Frontal cortex (tissue), 4 donors: ENCODE measurements at places on chromosomes 2 and 18. TPM values are rescaled to one million over a fixed set of nuclear protein-coding genes. Genes with fewer than 3 reads are reported as not detected.

- no peak for DNase-seq
Measured at GRCh38 chr2:63044362-63045327, 6.0 kb upstream of the OTX1 start.

GRCh38 chr18:34953212-34953611, 88.0 kb upstream of the MAPRE2 start:
- DNase-seq, result no peak

- peak; percentile 32 for DNase-seq
Measured at GRCh38 chr2:239002954-239003623, 155.2 kb downstream of the TWIST2 start.

- DNase-seq, result peak; percentile 52
Measured at GRCh38 chr2:16281451-16282335, 341.3 kb downstream of the MYCN start.

DNA sequence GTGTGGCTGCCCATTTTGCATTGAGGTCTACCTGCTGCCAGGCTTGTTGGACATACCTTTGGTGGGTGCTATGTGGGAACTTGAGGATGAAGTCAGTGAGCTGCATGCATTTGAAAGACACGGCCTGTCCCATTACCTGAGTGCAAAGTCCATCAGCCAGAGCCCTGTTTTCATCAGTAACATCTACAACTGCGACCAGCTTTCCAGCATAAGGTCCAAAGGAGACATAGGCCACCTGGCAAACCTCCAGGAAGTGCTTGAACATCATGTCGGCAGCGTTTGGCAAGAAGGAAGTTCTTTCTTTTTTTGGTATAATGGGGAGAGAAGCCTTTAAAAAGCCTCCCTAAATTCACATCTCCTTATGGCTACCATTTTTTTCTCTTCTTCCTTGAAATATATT, 143.1 kb downstream of the FAM161A start:
- no peak for DNase-seq

DNA sequence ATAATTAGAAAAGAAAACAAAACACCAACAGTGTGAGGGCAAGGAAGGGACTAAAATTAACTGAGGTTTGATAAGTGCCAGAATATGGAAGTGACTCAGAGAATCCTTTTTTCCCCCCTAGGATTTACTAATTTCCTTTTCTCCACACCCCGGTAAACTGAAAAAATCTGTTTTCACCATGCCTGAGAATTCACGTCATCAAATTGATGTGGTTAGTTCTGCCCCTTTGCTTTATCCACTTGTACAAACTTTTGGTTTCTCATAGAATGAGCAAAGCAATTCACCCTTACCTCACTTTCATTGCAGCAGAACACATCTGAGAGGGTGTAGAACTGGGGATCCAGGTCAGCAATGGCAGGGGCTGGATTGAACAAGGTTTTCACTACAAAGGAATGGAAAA, 57.8 kb downstream of the RBKS start:
- no peak for DNase-seq

GRCh38 chr2:138516030-138516704, 14.6 kb downstream of the SPOPL start:
- no peak for DNase-seq

DNA sequence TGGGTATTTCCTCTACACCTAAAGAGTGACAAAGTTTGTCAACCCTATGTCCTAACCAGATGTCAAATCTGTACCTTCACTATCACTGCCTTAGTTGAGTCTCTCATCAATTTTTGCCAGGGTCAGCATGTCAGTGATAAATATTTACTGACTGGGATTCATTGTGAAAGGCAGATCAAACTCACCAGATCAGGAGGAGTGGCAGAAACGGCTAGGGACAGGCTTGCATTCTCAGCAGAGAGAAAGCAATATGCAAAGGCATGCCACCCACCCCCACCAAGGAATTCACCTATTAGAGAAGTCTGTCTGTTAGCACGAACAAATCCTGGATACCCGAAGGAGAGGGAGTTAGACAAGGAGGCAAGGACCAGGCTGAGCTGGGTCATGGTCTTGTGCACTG, 62.6 kb downstream of the PTPN2 start:
- DNase-seq, result no peak

DNA sequence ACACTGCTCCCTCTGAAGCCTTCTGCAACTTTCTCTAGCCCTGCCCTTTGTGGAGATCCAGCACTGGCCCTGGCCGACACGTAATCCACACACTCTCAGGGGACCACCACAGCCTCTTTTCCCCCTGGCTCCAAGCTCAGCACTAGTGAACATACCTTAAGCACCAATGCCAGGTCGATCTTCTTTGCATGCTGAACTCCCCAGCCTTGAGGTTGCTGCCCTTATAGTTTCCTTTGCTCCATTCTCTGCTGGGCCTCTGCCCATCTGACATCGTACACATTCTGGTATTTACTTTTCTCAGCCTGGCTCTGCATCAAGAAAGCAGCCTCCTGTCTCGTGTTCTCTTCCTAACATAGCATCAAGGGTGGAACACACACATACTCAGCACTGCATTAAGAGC, 361.5 kb downstream of the LPIN1 start:
- no peak for DNase-seq

DNA sequence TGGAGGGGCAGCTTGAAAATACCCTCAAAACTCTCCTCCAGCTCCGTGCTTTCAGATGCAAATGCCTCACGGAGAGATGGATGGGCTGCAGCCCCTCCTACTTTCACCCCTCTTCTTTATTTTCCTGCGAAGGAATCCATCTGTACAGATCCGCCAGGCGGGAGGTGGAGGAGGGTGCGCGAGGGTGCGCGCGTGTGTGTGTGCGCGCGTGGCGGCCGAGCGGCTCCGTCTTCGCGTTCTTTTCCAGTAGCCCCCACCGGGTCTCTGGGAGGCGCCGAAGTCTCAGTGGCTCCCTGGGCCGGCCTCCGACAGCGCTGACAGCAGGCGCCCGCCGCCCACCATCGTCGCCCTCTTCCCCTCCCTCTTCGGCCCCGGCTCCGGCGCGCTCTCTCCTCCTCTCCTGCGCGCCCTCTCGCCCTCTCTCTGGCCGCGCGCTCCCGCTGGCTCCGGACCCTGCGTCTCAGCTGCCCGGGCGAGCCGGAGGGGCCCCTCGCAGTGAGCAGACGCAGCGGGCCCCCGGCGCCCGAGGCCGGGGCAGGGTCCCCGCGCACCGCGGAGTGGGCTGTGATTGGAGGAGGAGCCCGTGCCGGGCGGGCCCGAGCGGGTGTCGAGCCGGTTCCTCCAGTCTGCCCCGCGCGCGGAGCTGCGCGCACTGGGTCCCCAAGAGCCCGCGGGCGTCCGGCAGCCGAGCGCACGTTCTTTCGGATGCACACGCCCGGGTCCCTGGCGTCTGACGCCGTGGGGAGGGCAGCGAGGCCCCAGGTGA, at the start of gene CDH7:
Gene CDH7 (plus strand): TSS at position 624 of the 766 bp plus-strand sequence. CDS start 11,831 bp downstream, outside the sequence.
- DNase-seq, result no peak

DNA sequence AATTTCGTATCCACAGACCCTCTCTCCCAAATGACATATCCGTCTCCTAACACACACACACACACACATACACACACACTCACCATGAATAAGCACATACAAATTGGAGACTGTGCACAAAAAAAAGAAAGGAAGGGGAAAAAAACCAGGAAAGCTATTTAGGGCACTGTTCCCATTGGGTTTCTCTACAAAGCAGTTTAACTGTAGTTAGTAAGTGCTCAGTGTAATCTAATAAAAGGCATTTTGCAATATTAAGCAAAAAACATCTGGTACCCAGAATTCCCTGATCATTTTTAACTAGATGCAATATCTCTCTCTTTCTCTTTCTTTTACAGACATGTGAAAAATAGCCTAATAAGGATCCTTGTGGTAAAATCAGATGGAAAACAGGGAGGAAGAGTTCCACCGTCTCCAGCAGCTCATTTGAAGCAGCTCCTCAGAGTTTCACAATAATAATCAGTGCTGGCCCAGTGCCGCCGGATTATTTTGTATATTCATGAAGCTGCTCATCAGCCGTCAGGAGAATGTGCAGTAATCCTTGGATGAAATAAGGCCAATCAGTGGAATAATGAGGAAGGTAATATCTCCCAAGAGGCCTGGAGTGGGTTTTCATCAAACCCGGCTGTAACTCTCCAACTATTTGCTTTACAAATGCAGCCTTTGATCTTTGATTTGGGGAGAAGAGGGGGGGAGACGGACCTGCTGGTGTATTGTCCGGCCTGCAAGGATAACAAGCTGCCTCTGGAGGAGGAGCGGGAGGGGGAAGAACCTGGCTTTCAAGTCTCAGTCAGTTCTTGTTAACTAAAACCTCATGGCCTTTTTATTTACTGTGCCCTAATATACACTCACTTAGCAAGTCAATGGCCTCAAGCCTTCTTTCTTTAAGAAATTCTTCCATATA, 227.6 kb upstream of the SMIM21 start:
- DNase-seq, result no peak

DNA sequence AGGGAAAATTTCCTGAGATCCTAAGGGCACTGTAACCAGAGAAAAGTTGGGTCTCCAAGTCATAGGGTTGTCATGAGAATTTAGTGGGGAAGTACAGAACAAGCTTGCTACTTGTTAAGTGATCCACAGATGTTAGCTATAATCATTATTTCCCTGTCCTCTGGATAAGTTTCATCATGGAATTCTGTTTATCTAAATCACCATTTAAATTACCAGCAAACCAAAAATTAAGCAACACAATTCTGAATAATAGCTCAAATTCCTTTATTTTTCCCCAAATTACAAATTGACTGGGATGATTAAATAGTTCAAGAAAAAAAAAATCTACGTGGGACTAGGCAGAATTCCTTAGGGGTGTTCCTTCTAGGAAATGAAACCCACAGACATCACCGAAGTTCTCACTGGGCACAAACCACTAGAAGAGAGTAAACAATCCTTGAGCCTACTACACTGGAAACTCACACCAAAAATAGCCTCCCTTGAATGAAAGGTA, 159.5 kb downstream of the COL6A3 start:
- DNase-seq, result no peak

DNA sequence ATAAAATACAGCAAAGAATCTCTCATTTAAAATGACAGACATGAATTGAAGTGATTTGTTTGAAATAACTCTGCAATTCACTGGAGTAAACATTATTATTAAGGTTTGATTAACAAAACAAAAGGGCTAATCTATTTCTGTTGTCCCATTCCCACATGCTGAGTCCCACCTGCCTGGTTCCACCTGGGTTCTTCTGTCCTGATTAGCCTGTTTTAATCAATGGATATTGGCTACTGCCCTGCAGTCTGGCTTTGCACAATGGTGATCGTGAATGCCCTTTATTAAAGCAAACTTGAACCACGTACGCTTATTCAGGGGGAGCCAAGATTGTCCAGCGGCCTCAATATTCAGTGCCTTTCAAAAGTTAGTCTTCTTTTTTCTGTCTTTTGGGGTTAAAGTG, 72.8 kb upstream of the CDH19 start:
- DNase-seq, result no peak

DNA sequence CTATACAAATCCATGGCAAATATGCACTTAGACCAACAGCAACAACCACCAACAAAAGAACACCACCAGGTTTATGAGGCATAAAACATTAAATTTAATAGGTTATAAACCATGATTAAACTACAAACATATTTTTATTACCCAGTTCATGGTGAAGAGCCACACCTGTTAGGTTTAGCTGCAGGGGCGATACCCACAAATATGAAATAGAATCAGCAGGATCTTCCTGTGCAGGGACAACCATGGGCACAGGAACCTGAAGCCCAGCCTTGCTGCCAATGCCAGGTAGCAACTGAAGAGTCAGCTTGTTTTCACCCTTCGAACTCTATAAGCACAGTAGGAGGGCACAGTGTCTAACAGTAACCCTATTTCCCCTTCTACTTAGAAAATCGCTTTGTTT, 675.0 kb downstream of the SATB2 start:
- no peak for DNase-seq

- no peak for DNase-seq
Measured at GRCh38 chr2:23590241-23590869, 205.4 kb downstream of the KLHL29 start.

- DNase-seq, result no peak
Measured at GRCh38 chr2:235567842-235568241, 74.0 kb downstream of the AGAP1 start.

GRCh38 chr2:120319686-120320317, 26.1 kb upstream of the INHBB start:
- DNase-seq, result no peak

- no peak for DNase-seq
Measured at GRCh38 chr2:219419331-219420197, 1.4 kb downstream of the DES start.

DNA sequence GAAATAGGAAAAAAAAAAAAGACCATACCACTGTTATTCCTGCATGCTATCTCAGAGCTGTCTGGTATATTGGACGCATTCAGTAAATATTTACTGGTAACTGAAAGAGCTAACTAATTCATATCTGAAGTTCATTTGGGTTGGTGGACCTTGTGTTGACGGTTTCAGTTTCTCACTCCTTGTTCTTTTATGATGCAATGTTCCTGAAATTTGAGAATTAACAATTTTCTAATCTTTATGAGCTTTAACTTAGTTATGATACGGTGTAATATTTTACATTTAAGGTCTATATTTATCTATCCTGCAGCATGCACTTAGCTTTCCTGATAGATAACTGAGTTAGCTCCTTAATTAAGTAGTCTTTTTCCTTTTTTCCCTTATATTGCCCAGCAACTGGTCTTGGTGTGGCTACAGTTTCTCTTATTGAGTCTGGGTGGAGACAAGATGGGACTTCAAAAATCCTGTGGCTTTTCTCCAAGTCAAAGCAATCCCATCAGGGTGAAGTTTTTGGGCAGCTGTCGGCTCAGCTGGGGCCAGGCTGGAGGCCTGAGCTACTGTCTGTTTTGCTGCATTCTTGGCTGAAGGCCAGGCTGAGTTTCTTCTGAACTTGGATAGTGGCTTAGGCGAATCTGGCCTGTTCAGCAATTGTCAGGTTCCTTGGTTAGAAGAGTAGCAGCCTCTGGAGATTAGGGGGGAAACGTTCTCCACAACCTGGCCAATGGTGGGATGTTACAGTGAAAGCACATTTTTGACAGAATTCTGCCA, 78.4 kb upstream of the MEX3C start:
- no peak for DNase-seq

DNA sequence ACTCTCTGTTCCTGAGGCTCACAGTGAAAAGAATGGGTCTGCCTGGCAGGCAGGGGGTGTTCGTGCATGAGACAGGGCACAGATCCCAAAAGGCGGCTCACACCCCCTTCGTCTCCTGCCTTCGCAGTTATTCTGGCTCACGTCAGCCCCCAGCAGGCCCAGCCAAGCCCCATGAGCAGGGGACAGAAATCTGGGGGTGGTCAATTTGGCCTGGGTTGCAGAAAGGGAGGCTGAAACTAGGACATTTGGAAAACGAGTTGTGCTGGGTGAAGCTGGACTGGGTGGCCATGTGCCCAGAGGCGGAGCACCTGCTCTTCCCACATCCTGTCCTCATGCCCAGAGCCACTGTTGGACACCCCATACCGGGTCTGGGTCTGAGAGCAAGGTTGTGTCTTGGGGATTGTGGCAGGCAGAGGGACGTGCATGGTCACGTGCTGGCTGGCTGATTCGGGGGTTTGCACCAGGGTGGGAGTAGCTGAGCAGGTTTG, 99.0 kb upstream of the MCFD2 start:
- no peak for DNase-seq

- DNase-seq, result no peak
Measured at GRCh38 chr2:88188748-88189147, 18.6 kb downstream of the THNSL2 start.

CCDC102B gene
- 12.2 TPM for total RNA-seq

HOXD8 gene
- not detected for total RNA-seq

ANO7 gene
- total RNA-seq, result 0.41 TPM

SERPINB4 gene
- total RNA-seq, result not detected

KCNE4 gene
- 2.4 TPM for total RNA-seq

PROKR1 gene
- 0.82 TPM for total RNA-seq

LRP2 gene
- 0.82 TPM for total RNA-seq

GLI2 gene
- total RNA-seq, result 0.41 TPM

GALR1 gene
- under 0.01 TPM for total RNA-seq

APLF gene
- total RNA-seq, result 11.8 TPM

IL1RN gene
- not detected for total RNA-seq

EHD3 gene
- 7.7 TPM for total RNA-seq

IL36G gene
- total RNA-seq, result under 0.01 TPM

RTP5 gene
- 2.4 TPM for total RNA-seq
